ENCODE measurements at places on chromosomes 7 and 10.

GRCh38 chr10:122126763-122127659 is 138.0 kb downstream of the TACC2 start:
- no peak for DNase-seq

DNA sequence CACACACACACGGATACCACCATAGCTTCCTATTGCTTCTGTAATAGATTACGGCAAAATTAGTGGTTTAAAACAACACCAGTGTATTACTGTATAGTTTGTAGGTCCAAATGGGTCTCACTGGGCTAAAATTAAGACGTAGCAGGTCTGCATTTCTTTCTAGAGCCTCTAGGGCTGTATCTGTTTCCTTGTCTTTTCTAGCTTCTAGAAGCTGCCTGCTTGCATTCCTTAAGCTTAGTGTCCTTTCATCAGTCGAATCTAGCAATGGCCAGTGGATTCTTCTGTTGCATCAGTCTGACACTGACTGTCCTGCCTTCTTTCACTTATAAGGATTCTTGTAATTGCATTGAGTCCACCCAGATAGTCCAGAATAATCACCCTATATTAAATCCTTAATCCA is 882.3 kb downstream of the PCDH15 start:
- no peak for DNase-seq

- no peak for DNase-seq
Measured at GRCh38 chr7:94507462-94507861, 2.1 kb upstream of the CASD1 start.

GRCh38 chr7:137563981-137564380 is 220.4 kb upstream of the PTN start:
- DNase-seq: no peak

DNA sequence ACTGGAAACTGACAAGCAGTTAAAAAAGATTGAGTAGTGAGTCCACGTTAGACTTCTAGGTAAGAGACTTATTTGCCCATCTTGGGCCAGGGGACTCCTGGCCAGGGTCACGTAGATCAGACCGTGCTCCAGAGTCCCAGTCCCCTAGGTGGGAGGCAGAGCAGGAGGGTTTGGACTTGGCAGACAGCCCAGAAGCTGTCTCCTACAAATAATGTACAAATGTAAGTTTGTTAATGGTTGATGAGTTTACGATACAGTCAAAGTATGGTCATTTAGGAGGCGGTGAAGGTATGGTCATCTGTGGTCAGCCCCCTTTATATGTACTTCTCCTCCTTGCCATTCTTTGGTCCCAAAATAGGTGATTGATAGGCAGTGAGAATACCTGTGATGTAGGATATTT is 28.2 kb downstream of the INPP5F start:
- DNase-seq: no peak

DNA sequence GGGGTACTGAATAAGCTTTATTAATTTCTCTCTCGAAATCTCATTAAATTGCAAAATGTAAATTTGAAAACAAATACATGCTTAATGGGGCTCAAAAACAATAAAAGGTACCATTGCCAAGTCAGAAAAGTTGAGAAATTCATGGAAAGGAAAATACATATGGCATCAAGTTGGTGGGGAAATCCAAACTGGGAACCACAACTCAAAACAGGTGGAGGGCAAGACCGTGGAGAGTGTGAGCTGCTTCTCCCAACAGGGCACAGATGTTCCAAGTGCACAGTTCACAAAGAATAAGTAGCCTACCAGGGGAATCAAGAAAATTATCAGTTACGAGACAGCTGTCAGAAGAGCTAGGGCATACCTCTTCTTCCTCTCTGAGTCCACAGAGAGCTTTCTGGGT is 26.6 kb downstream of the MKX start:
- no peak for DNase-seq

DNA sequence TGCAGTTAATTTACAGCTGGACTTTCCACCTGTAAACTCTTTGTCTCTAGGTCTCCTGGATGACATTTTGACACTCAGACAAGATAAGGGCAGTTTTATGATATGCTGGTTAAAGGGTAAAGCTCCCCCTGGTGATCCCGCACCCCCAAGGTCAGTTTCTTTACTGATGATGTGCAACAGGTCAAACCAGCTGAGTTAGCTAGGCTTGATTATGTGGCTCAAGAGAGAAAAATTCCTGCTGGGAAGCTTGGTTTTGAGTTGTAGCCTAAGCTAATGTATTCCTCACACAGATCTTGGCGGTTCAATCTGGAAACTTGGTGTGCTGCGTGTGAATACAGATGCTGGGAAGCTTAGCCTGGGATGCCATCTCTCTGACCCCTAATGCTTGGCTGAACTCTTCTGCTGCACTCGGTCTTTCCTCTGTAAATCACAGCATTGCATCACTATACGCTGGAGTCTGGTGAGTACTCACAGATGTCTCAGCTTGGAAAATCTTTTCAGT is 11.4 kb upstream of the AKR1D1 start:
- DNase-seq: no peak

DNA sequence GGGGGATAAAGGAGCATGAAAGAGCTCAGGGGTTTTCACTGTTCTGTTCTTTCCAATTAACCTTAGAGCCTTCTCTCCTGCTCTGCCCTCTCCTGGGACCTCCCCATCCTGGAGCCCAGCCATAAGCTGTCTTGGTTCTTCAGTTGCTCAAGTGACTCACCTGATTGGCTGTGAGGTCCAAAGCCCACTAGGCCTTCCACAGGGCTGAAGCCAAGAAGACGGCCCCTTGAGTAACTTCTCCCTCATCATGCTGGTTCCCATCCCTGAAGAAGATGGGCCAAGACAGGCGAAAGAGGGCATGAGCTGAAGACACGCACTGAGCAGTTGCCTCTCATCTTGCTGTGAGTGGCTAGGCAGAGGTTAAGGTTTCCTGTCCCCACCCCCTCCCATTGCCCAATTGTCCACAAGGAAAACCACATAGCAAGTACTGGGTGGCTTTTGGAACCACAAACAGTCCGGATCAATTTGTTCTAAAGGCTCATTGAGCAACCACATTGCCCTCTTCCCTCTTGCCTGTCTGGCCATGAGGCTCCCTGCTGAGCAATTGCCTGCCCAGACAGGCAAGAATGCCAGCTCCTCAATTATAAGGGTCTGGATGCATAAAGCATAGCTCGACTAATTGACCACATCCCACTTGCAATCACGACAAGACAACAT is 43.9 kb upstream of the GPAM start:
- DNase-seq: no peak

DNA sequence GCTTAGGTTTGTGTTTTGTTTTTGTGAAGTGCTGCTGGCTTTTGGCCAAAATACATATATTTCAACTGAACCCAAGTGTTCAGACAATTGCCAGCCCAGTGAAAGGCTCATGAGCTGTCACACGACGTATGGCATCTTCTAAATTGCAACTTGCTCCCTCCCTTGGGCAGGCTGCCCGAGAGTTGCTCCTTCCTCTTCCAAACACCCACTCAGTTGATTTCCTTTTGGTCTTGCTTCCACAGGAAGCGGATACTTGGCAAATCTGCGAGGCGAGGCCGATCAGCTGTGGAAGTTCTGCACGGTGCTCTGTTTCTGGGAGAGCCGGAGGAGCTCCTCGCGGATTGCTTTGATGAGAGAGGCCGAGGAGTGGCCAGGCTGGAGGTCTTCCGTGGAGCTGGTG is 39.6 kb upstream of the ATP6V0A4 start:
- DNase-seq: no peak

DNA sequence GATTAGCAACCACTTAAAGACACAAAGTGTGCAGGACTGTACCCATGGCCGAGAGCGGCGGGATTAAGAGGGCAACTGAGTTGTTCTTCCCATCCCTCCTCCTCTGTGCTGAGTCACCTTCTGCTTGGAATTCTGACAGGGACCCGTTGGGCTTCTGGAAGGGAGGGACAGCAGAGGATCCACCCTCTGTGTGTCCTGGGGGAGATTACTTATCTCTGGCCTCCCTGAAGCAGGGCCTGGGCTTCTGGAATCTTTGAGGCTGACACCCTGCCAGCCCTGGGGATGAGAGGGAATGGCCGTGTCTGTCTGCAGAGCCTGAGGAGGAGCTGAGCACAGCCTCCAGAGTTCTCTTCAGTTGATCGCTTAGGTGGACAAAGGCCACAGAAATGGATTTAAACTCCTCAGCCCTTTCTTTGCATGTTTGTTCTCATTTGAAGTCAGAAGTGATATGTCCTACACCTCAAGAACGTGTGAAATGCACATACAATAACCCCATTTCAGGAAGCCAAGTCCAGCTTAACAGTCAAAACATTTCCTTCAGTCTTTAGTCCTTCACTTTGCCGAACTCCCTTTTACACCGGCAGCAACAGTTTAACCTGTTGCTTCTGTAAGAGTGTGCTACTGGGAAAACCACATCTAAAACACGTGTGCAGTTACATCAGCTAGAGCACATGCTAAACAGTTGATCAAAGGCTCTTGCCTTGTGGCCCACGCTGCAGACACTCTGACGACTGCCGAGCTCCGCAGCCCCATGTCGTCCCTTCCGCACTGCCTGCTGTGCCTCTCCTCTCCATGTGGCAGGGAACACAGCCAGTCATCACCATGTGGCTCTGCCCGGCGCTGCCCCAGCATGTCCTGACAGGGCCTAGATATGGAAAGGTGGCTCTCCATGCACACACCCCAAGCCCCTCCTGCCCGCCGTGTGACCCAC is 55.7 kb downstream of the IKZF1 start:
- DNase-seq: no peak

- no peak for DNase-seq
Measured at GRCh38 chr10:3263747-3264146, 91.2 kb upstream of the PITRM1 start.

- no peak for DNase-seq
Measured at GRCh38 chr7:151869968-151870918, 6.7 kb downstream of the PRKAG2 start.

GRCh38 chr7:24812305-24812945 is 55.2 kb upstream of the GSDME start:
- DNase-seq: no peak

DNA sequence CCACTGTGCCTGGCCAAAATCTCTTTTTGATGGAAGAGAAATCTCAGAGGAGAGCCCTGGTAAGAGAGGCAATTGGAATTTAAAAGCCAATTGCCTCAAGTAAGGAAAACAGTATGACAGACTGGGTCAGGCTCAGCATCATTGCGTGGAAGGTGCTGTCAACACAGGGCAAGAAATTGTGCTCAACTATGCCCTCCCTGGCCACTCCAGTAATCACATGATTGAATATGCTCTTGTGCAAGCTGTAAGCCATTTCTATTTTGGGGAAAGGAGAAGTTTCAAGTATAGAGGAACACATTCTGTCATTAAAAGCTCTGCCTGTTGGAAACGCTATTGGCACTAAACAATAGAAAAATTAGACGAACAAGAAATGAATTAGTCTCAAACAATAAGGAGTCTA is 1127.7 kb downstream of the REEP3 start:
- DNase-seq: no peak

DNA sequence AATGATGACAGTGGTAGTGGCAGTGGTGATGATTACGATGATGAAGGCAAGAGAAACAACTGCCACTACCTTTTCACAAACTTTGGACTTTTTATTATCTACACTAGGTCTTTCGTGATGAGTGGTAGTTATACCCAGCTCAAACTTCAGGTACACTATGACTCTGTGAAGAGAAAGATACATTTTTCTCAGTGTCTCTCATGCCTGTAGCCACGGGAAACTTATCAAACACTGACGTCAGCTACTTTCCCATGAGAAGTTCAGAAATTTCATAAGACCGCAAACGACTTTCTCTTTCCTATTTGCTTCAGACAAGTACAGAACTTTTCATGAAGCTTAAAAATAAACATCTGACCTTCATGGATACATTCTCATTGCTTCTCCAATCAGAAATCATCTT is 57.0 kb downstream of the CALD1 start:
- no peak for DNase-seq

- DNase-seq: no peak
Measured at GRCh38 chr7:70384891-70385290, 747.1 kb upstream of the GALNT17 start.

DNA sequence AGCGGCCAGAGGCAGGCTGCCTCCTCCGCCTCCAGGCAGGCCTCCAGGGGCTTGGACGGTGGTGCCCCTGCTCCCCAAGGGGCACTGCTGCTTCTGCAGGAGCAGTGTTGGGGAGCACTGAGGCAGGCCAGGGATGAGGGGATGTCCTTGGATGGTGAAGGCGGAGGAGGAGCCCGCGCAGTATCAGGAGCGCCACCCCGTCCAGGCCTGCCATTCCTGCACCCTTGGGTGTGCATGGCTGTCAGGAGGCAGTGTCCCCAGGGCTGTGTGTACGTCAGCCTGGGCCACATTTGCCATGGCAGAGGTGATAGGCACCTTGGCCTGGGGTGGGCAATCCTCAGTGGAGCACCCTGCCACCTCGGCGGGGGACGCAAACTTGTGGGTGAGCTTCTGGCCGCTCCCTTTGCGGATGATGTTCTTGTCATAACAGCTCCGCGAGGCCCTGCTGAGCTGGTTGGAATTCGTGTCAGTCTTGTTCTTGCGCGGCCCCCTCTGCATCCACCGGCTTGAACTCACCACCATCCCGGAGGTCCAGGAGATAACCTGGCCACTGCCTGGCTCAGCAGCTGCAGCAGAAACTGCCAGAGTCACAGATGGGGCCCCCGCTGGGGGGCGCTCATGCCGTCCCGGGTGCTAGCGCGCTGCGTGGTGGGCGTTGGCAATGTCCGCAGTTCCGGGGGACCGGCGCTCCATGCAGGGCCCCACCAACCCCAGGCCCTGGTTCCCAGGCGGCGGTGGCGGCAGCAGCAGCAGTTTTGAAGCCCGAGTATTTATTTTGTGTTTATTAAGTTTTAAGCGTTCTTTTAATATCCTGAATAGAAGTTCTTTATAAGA is 182.3 kb upstream of the ADCY1 start:
- no peak for DNase-seq

DNA sequence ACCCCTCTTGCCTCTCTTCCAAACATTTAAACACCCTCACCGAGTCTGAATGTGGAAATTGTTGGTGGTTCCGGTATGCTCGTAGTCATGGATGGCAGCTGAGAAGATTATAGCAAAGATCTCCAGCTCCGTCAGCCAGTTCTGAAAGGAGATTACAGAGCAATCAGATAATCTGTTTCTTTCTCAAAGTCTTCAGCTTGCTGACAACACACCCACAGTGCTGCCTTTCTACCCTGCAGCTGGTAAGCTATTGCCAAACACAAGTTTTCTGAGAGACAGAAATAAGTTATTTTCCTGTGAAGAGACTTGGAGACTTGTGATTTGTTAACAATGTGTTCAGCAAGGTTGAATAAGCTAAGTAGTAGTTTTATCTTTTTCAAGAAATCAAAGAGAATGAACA is 163.6 kb downstream of the PPP1R17 start:
- no peak for DNase-seq

DNA sequence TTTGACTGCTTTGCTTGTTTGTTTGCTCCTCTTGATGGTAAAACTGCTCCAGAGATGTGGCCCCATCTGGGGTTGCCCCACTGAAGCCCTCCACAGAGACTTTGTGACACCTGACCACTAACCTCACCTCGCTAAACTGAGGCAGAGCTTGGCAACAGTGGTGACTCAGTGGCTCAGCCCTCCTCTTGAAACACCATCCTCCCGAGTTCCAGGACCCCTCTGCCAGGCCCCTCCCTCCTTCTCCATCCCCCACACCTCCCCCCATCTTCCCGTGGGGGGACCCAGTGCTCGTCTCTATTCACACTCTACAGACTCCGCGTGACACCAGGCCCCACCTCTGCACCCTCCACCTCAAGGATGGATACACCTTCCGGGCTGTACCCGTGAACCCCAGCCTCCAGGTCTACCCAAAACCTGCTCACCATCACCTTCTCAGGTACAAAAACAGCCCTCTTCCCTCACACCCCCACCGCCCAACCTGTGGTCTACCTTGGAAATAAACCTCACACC is 19.0 kb upstream of the RET start:
- no peak for DNase-seq
